ENCODE measurements at places on chromosomes 2 and 18. TPM values are rescaled to one million over a fixed set of nuclear protein-coding genes. Genes with fewer than 3 reads are reported as not detected.

Gene TTC27
- 14.9 TPM for total RNA-seq

Gene ALPI
- total RNA-seq = not detected

Gene FBXO36
- total RNA-seq = 1.1 TPM

Gene ST6GAL2
- total RNA-seq = not detected

Gene MTCL1
- 1.6 TPM for total RNA-seq

Gene DSC3
- total RNA-seq = not detected

Gene POTEI
- not detected for total RNA-seq

Gene NCKAP1
- total RNA-seq = 0.52 TPM

Gene TTN
- 11.4 TPM for total RNA-seq

Gene CXCR4
- total RNA-seq = 226 TPM

Gene PSMA8
- 1.2 TPM for total RNA-seq

Gene ASXL3
- not detected for total RNA-seq

Gene ATP6V1B1
- not detected for total RNA-seq

Gene TANC1
- total RNA-seq = 0.55 TPM

Gene ARMC9
- 0.92 TPM for total RNA-seq

Gene ABI2
- total RNA-seq = 28.5 TPM

Gene ZNF804A
- not detected for total RNA-seq

Gene APCDD1
- not detected for total RNA-seq
